ENCODE measurements at places on chromosomes 7 and 10.

- DNase-seq: no peak
Observed at GRCh38 chr7:96040250-96040772, 268.0 kb downstream of the DYNC1I1 start.

- no peak for DNase-seq
Observed at GRCh38 chr10:70430493-70431445, 10.7 kb downstream of the NODAL start.

- DNase-seq: no peak
Observed at GRCh38 chr10:62617652-62618051, 186.9 kb upstream of the ADO start.

DNA sequence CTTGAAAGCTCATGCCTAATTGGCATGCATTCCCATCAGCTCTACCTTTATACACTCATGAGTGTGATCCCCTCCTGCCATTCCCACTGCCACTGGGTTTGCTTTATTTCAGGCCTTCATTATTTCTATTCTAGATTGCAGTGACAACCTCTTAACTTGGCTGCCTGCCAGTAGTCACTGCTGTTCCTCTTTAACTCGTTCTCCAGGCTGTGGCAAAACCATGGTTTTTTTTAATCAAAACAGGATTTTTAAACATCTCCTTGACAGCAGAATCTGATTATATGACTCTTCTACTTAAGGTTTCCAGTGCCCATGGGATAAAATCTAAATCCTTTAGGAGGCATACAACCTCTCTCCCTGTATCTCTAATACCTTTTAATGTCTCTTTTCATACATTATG is 223.7 kb upstream of the PCDH15 start:
- no peak for DNase-seq

DNA sequence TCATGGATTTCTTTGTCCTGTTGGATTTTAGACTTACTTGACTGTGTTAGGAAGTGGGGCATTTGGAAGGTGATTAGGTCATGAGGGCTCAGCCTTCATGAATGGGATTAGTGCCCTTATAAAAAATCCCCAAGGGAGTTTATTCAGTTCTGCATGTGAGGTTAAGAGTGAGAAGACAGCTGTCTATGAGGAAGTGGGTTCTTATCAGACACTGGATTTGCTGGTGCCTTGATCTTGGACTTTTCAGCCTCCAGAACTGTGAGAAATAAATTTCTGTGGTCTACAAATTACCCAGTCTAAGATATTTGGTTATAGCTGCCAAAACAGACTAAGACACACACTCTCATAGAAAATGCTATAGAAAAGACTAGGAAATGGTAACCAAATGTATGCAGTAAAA is 724.7 kb upstream of the FZD8 start:
- DNase-seq: no peak

Data from retina (tissue), 1 donor.